Thoracic aorta (tissue), 2 donors: ENCODE measurements at places on chromosomes 11 and 22. TPM values are rescaled to one million over a fixed set of nuclear protein-coding genes. Genes with fewer than 3 reads are reported as not detected.

GRCh38 chr11:68593441-68593840 is 90.9 kb upstream of the GAL start:
- no peak for DNase-seq

- no peak for DNase-seq
Measured at GRCh38 chr11:70381350-70381749, 17.0 kb upstream of the CTTN start.

DNA sequence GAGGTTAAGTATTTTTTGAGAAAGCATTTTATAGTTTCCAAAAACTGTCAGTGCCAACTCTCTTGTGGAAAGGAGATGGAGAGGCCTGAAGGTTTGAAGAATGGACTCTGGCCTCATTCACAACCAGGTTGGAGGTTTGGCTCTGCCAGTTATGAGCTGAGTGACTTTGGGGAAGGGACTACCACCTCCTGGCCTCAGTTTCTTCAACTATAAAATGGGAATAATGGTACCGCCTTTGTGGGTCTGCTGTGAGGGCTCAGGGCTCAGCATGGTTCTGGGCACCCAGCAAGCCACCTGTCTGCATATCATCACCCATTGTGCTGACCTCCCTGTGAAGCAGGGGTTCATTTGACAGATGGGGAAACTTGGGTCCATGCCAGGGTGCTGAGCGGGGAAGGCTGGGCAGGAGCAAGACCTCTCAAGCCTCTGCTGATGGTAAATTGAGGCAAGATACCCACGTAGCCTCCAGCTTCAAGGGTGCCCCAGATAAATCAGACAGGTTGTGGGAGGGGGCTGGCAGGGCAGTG is 3.5 kb upstream of the LIF start:
- DNase-seq: no peak

DNA sequence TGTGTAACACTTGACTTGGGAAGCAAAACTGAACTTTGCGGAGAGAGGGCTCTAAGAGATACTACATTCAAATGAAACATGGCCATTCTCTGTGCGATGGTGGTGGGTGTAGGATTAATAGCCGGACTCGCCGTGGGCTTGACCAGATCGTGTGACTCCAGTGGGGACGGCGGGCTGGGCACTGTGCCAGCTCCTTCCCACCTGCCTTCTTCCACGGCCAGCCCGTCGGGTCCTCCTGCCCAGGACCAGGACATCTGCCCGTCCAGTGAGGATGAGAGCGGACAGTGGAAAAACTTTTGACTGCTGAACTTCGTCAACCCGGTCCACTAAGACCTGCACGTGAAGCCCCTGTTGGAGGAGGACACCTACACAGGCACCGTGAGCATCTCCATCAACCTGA is 137.4 kb downstream of the OR4C45 start:
- DNase-seq: no peak

- DNase-seq: no peak
Measured at GRCh38 chr11:96614846-96615245, 225.0 kb downstream of the JRKL start.

DNA sequence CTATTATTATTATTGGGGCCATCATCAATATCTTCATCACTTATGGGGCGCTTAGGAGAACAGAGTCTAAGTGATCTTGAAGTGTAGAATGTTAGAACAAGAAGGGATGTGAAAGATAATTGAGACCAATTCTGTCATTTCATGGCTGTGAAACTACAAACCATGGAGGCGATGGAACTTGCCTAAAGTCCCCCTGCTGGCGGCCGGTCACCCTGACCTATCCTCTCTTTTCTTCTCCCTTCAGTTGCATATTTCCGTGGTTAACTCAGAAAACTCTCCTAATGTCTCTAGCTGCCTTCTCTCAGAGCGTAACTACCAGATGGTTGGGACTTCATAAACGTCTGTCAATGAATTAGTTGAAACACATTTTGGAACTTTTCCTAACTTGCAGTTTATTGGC is 6.6 kb upstream of the OR4B1 start:
- no peak for DNase-seq

DNA sequence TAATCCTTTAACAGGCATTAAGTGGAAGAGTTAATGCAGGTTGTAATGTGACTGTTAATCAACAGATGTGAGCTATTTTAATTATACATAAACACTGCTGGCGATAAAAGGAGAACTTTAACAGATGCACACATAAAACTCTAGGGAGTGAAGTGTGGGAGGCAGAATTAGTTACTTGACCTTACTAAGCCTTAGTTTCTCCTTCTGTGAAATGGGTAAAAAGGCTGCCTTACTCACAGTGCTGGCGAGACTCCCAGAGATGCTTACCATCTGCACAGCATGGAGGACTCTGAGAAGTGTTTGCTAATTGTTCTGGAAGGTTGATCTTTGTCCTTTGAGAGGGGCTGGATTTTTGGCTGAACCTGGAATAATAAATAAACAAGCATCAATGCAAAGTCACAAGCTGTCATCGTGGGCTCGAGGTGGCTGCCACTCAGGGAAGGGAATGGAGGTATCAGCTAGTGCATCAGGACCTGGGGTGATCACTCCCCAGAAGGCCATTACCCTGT is 58.6 kb upstream of the MPEG1 start:
- DNase-seq: no peak

GRCh38 chr22:30393322-30393680 is 3.5 kb upstream of the SEC14L2 start:
- DNase-seq: no peak

- DNase-seq: no peak
Measured at GRCh38 chr11:64539239-64539638, 51.8 kb upstream of the SLC22A12 start.

- no peak for DNase-seq
Measured at GRCh38 chr11:63603180-63603518, 11.1 kb downstream of the PLAAT3 start.

DNA sequence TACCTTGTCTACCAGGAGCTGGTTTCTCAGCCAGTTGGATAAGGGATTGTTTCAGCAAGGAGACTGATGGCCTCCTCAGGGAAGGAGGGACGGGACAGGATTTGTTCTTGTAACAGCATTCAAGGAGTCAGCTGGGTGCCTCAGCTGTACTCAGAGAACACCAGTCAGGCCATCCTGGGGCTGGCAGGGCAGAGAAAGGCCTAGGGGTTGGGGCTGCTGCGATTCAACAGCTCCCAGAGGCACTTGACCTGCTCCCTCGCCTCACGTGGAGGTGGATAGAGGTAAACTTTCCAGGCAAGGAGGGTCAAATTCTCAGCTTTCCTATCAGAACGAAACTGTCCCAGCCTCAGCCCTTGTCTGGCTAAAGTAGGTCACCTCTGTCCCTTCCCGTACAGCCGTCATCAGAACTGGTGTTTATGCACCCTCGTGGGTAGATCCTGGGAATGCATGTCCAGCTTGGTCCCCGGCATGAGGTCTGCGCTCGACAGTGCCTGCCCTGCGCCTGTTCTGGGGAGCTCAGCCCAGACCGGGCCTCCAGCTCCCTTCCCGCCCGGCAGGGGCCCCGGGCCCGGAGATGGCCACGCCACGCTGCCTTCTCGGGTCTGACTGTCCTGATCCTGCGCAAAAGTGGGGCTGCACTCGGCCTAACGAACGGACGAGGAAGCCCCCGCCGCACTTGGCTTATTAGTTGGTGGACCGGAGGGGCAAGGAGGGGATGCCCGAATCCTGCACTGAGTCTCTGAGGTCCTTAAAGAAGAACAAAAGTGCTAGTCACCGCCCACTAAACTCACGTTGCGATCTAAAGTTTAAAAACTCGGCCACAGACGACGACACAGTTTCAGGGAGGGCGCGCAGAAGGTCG is 762 bp upstream of the CCDC134 start:
- DNase-seq: no peak

GRCh38 chr11:36417154-36417553 is 92.9 kb downstream of the TRAF6 start:
- DNase-seq: no peak

- no peak for DNase-seq
Measured at GRCh38 chr11:123745764-123746451, 4.4 kb upstream of the ZNF202 start.

DNA sequence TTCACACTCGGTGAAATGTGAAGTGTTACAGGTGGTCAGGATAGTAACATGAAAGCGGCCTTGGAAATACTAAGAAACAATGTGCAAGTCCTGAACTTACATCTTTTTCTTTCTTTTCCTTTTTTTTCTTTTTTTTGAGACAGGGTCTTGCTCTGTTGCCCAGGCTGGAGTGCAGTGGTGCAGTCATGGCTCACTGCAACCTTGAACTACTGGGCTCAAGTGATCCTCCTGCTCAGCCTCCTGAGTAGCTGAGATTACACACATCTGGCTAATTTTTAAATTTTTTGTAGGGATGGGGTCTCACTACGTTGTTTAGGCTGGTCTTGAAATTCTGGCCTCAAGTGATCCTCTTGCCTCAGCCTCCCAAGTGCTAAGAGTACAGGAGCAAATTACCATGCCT is 252.6 kb downstream of the SWAP70 start:
- no peak for DNase-seq

- no peak for DNase-seq
Measured at GRCh38 chr11:112096194-112096593, 9.5 kb downstream of the SDHD start.

DNA sequence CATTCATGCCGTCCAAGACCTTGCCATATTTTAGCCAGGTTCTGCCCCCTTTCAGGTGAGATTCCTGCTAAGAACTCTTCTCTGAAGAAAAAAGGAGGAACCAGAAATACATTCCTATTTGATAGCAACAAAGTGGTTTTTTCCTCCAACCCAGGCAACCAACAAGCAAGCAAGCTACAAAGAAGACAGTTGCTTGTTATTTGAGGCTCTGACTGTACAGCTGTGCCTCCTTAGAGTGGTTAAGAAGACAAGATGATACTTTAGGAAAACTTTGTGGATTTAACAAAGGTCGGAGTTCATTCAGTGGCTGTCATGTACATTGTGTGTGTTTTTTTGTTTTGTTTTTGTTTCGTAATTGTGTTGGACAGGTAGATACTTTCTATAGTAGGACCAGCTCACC is 21.7 kb downstream of the TEAD1 start:
- no peak for DNase-seq

DNA sequence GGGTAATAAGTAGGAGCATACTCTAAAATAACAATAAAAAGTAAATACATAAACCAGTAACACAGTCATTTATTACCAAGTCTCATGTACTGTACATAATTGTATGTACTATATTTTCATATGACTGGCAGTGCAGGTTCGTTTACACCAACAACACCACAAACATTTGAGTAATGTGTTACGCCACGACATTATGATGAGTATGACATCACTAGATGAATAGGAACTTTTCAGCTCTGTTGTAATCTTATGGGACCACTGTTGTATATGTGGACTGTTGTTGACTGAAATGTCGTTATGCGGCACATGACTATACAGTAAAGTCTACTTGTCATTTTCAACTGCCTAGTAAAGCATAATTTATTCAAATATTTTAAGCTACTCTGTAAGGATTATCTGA is 18.6 kb downstream of the KIF18A start:
- DNase-seq: no peak

DNA sequence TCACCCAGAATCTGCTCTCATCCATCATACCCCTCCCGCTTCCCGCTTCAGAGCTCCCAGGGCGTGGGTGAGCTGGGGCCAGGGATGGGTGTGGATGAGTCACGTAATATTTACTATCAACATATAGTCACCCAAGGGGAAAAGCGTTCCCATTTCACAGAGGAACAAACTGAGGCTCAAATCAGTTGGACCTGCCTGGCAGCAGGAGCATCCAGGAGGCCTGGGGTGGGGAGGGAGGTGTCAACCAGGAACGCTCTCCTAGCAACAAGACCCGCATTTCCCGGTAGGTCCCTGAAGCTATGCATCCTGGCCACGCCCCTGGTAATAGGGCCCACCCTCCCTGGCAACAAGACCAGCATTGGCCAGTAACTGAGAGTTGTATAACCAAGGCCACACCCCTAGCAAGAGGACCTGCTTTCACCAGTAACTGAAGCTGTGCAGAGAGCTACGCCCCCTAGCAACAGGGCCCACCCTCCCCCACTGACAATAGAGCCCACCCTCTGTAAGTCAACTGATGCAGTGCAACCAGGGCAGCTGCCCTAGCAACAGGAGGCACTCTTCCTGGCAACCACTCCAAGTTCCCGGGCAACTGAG is 32.7 kb upstream of the TXNRD2 start:
- DNase-seq: no peak

GRCh38 chr22:40328546-40329456 is 17.5 kb upstream of the ADSL start:
- DNase-seq: no peak

DNA sequence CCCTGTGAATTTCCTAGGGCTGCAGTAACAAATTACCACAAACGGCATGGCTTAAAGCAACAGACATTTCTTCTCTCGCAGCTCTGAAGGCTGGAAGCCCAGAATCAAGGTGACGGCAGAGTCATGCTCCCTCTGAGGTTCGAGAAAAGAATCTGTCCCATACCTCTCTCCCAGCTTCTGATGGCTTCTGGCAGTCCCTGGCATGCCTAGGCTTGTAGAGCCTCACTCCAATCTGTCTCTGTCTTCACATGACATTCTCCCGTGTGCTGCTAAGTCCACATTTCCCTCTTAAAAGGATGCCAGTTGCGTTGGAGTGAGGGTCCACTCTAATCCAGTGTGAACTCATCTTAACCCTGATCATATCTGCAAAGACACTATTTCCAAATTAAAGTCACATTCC is 116.2 kb downstream of the NECTIN1 start:
- no peak for DNase-seq

DNA sequence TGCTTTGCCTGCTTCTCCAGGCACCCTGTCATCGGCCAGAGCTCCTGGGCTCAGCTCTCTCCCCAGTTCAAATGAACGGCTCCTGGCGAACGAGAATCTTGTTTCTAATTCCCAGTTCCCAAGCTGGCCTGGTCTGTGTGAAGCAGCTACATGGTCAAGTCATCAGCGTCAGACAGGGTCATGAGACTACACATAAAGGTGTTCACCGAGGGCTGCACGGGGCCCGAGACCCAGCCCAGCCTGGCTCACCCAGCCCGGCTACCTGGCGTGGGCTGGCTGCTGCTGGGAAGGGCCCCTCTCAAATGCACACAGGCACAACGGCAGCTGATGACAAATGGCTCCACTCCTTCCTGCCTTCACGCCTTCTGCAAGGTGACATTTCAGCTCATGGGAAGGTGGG is 14.6 kb upstream of the CELSR1 start:
- no peak for DNase-seq

Gene SLC6A5
- total RNA-seq: not detected

Gene PHETA2
- 22.1 TPM for total RNA-seq

Gene PNPLA3
- total RNA-seq: not detected

Gene RAG2
- not detected for total RNA-seq

Gene RFPL3
- total RNA-seq: not detected

Gene LMNTD2
- total RNA-seq: 1.1 TPM

Gene PES1
- total RNA-seq: 30.5 TPM

Gene GGT1
- 3.7 TPM for total RNA-seq

Gene KIF18A
- total RNA-seq: 0.28 TPM
